ENCODE measurements at places on chromosomes 7 and 10.

DNA sequence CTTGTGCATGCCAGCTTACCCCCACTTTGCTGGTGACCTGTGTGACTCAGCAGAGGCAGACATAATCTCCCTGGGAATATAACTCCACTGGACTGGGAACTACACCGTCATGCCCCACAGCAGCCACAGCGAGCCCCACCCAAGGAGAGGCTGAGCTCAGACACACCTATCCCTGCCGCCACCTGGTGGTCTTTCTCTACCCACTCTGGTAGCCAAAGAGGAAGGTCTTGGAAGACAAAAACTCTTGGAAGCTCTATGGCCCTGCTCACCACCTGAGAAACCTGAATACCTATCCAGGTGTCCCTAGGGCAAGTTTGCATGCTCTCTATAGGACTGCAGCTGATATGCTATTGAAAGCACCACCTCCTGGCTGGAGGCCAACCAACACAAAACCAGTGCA is 48.1 kb downstream of the MYO3A start:
- DNase-seq: no peak

GRCh38 chr7:98760201-98760651 is 109.6 kb downstream of the TMEM130 start:
- DNase-seq: no peak

DNA sequence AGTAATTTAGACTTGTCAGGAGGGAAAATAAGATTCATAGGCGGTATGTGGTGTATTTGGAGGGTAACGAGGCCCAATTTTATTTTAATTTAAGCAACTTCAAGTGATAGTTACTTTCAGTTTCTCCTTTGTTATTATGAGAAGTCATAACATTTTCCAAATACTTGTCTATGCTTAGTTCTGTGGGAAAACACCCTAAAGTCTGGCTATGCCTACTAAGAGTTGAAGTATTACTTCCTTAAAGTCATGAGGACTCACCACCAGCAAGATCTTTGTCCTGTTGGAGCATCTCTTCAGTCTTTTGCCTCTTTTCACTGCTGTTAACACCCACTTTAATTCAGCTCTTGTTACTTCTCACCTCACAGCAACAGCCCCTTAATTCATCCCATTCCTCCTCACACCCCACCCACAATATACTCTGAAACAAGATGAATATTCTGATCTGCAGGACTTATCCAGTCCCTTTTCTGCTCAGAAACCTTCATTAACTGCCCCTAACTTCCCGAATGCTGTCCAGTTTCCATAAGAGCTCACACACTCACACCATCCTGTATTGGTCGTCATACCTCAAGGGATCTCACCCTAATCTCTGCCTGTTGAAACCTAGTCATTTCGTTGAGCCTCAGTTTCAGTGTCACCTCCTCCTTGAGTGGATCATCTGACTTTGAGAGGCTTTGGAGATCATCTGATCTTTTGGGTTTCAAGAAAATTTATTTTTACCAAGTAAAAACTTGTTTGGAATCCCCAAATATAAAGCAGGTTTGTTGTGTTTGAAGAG is 61.3 kb downstream of the DNAH11 start:
- DNase-seq: no peak

DNA sequence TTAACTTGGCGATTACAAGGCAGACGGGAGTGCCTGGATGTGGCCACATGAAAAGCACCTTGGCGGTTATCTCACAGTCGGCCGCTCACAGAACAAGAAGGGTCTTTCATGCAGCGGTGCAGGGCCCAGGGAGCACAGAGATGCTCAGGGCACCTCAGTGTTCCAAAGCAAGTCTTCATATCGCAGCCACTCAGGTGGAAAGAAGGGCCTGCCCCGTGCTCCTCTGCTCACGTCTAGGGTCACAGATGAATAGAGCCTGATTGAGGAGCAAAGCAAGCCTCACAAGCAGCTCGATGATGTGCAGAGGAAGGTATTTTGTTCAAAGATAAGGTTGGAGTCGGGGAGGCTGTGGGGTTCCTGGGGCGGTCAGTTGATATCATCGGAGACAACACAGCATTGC is 297.8 kb downstream of the WDR11 start:
- no peak for DNase-seq

GRCh38 chr7:33815336-33815735 is 90.0 kb upstream of the BMPER start:
- DNase-seq: no peak

DNA sequence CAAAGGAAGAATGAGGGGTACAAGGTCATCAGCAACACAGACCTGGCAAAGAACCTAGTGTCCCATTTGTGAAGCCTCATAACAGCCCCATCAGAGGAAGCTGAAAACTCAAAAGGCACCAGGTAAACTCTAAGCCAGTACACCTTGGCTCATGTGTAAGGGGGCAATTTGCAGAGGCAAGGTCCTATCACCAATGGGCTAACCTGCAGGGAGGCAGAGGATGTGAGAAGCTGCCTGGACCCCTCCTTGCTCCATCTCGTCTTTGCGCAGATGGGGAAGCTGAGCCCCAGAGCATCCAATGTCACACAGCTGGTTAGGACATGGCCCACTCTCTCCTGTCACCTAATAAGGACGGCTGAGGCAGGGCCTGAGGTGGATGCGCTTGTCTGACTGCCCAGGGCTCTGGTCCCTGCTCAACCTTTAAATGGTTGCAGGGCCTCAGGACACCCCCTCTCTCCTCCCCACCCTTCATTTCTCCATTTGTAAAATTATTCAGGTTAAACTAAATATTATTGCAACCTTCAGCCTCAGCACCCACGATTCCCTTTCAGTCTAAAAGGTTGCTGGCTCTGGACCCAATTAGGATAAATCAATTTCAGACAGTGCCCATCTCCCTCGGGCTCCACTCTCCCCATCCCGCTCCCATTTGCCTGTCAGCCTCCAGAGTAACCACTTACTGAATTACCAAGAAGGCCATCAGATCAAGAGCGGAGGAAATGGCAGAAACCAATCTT is 135.3 kb downstream of the OAT start:
- no peak for DNase-seq

- DNase-seq: no peak
Measured at GRCh38 chr10:71766717-71767419, 6.5 kb downstream of the VSIR start.

DNA sequence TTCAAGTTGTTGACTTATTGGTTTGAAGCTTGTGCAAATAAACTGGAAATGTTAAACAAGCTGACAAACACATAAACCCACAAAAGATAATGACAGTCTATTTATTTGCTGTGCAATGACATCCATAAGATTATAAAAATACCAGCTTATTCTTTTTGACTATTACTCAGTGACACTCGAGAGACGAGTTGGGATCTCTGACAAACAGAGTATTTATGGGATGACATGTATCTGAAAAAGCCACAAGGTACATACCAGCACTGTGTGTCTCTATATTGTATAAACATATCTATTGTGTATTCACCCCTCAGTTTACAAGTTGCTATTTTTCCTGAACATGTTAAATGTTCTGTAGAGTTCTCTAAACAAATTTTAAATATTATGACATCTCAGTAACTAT is 88.9 kb downstream of the CHRM2 start:
- DNase-seq: no peak

- no peak for DNase-seq
Measured at GRCh38 chr10:72146071-72146470, 57.7 kb upstream of the SPOCK2 start.
